ENCODE measurements at places on chromosomes 16 and 17. TPM values are rescaled to one million over a fixed set of nuclear protein-coding genes. Genes with fewer than 3 reads are reported as not detected.

DNA sequence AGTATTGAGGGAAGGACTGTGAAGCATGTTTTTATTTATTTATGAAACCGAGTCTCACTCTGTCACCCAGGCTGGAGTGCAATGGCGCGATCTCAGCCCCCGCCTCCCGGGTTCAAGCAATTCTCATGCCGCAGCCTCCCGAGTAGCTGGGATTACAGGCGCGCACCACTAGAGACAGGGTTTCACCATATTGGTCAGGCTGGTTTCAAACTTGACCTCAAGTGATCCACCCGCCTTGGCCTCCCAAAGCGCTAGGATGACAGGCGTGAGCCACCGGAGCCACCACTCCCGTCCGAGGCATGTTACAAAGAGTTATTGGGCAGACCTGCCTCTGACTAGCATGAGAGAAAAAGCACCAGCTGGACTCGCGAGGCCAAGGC lies 3.1 kb downstream of the MRPL12 start:
- H3K36me3 ChIP-seq: peaks cover 65% of the 10 kb centered on the region
- H3K4me3 ChIP-seq: no peak overlapping the region
- H3K4me1 ChIP-seq: peaks cover 39% of the 10 kb centered on the region
- no peak for DNase-seq

FNDC8 gene
- not detected for total RNA-seq

DNA sequence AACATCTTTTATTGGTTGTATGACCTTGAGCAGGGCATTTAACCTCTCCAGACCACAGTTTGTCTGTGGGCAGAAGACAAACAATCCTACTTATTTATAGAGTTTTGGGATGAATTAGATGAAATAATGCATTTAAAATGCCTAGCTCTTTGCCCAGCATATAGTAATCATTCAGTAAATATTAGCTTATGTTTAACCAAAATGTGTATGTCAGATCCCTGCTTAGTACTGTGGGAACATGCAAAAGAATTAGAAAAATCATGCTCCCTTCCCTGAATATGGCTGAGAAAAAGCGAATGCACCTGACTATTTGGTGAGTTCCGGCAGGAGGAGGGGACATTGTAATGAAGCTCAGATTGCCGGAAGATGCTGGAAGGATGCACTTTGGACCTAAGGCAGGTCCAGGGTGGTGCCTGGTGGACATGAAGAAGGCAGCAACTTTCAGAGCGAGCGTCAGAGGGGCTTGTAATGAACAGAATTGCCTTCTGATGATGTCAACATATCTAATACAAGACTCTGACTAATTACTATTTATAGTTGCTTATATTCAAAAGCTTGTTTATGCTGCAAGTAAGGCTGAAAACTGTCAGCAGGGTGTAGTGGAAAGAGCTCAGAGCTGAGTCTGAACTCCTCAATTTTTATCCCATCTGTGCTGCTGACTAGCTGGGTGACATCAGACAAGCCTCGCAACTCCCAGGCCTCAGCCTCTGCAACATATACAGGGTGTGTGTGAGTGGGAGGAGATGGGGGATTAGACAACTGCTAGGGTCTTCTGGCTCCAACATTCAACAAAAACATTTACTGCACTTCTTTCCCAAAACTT lies 221.2 kb downstream of the PRKCA start:
- peak overlapping the region; percentile 78 for H3K27ac ChIP-seq
- peak; percentile 65 for DNase-seq
- no peak overlapping the region for H3K4me3 ChIP-seq
- no peaks in the 10 kb centered on the region for H3K27me3 ChIP-seq
- H3K4me1 ChIP-seq: peaks cover 22% of the 10 kb centered on the region

GRCh38 chr17:8922451-8922850 lies 43.1 kb downstream of the PIK3R5 start:
- H3K36me3 ChIP-seq: no peaks in the 10 kb centered on the region
- H3K27ac ChIP-seq: no peak overlapping the region
- H3K4me3 ChIP-seq: no peak overlapping the region
- DNase-seq: no peak

RAPGEFL1 gene
- 10.6 TPM for total RNA-seq

DNA sequence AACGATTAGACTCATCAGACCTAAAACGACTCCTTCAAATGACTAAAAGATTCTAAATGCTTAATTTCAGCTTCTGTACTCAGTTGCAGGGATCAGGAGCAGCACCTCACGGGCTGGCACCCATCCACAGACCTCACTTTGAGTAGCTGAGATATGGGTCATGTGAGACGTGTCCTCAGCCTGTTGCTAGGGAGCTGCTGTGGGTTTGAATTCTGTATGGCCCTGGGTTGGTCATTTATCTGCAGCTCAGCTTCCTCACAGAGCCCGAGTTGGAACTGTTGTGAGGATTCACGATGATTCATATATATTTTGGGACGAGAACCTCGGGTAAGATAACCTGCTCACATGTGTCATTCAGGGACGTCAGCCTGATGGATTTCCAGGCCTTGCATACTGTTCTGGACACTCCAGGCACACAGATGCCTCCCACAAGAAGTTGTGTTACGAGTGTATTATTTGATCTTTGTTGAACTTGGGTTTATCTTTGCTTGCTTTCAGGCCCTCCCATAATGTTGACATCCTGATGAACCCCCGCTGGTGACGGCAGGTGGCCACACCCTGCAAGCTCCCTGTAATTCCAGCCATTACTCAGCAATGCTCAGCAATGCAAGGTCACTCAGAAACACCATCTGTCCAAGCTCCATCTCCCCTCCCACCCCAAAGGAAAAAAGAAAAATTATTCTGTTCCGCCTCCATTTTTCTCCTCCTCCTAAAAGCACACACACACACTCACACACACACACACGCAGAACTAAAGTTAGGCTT lies 137.6 kb downstream of the RBFOX3 start:
- peaks cover 4% of the 10 kb centered on the region for H3K36me3 ChIP-seq
- H3K4me3 ChIP-seq: no peak overlapping the region
- H3K27me3 ChIP-seq: no peaks in the 10 kb centered on the region
- DNase-seq: no peak
- no peak overlapping the region for H3K27ac ChIP-seq

Measured in spinal cord (tissue), 10 donors.